ENCODE measurements at places on chromosomes 6 and 20.

DNA sequence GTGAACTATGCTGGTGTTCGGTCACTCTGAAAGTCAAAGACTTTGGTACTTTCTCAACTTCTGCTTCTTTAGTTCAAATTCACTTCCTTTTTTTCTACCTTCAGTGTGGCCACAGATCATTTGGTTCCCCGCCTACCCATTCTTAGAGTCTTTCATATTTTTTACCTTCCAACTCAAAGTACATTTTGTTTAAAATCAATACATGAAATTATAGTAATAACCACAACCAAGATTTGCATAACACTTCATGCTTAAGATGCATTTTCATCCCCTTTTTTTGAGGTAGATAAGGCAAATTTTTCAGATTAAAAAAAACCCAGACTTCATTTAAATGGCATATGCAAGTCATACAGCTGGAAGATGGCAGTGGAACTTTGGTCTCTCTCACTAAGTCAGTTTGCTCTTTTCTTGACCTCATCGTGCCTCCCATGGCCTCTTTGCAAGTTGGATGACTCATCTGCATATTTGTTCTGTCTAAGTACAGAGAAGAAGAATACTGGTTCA is 11.9 kb upstream of the CNR1 start:
- no peak for DNase-seq

DNA sequence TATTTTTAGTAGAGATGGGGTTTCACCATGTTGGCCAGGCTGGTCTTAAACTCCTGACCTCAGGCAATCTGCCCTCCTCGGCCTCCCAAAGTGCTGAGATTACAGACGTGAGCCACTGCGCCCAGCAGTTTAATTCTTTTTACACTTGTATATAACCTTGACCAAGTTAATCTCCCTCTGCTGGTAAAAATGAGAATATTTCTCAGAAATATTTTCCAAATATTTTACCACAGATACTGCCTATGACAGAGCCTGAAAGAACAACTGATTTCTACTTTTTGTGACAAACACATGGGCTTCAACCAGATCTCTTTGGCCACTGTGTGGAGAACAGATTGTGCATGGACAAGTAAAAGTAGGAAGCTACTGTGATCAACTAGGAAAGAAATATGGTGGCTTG is 21.2 kb upstream of the NHSL1 start:
- DNase-seq: no peak

DNA sequence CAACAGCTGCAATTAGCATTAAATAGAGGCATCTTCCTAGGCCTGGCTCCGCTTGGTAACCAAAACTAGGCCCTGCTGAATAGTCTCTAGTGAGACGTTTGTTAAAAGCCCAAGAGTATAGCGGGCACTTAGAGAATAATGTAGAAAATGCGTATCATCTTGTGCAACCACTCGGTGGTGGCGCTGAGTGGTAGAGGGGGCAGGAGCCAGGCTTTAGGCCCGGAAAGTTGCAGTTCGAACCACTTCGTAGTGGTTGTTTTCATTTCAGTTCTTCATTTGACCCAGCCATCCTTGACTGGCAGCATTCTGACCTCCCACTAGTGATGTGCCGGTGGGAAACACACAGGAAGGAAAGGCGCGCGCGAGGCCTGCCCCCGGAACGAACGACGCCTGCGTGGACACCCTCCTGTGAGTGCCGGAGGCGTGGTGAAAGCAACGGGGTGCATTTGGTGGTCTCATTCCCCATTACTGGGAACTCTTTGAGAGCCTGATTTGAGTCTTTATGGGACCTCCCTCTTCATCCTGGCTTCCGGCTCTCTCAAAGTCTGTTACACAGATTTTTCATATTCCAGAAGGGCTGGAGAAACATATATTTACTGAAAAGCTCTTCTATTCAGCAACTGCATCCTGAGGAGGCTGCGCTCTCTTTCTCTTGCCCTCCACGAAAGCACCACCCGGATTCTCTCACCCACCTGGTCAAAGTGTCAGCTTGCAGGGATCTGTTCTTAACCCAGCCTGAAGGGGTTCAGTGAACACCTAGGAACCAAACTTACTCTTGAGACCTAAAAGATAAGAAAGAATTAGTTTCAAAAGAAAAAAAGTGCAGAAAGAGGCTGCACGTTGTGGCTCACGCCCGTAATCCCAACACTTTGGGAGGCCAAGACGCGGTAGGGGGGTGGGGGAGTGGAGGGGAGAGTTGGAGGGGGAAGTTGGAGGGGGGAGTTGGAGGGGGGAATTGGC is 18.2 kb downstream of the GPX5 start:
- DNase-seq: peak; percentile 35

DNA sequence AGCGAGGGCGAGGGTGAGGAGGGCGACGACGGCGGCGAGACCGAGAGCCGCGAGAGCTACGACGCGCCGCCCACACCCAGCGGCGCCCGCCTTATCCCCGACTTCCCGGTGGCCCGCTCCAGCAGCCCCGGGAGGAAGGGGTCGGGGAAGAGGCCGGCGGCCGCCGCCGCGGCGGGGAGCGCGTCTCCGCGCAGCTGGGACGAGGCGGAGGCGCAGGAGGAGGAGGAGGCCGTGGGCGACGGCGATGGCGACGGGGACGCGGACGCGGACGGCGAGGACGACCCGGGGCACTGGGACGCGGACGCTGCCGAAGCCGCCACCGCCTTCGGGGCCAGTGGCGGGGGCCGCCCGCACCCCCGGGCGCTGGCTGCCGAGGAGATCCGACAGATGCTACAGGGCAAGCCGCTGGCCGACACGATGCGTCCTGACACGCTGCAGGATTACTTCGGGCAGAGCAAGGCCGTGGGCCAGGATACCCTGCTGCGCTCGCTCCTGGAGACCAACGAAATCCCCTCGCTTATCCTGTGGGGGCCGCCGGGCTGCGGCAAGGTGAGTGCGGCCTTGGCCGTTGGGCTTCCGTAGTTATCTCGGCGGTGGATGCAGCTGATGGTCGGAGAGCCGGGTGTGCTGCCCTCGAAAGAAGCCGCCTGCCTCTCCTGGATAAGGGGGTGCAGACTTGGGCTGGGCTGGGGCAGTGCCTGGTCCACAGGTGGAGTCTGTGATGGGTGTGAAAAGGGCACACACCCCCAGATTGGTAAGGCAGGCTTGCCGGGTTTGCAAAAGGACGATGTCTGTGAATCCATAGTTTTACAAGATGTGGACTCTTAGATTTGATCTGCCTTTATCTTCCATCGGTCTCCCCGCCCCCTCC is 938 bp downstream of the WRNIP1 start:
- DNase-seq: peak; percentile 48

- DNase-seq: no peak
Observed at GRCh38 chr6:132079286-132079685, 128.1 kb upstream of the CCN2 start.

- peak; percentile 17 for DNase-seq
Observed at GRCh38 chr6:125748406-125749172, 843 bp upstream of the HEY2 start.

DNA sequence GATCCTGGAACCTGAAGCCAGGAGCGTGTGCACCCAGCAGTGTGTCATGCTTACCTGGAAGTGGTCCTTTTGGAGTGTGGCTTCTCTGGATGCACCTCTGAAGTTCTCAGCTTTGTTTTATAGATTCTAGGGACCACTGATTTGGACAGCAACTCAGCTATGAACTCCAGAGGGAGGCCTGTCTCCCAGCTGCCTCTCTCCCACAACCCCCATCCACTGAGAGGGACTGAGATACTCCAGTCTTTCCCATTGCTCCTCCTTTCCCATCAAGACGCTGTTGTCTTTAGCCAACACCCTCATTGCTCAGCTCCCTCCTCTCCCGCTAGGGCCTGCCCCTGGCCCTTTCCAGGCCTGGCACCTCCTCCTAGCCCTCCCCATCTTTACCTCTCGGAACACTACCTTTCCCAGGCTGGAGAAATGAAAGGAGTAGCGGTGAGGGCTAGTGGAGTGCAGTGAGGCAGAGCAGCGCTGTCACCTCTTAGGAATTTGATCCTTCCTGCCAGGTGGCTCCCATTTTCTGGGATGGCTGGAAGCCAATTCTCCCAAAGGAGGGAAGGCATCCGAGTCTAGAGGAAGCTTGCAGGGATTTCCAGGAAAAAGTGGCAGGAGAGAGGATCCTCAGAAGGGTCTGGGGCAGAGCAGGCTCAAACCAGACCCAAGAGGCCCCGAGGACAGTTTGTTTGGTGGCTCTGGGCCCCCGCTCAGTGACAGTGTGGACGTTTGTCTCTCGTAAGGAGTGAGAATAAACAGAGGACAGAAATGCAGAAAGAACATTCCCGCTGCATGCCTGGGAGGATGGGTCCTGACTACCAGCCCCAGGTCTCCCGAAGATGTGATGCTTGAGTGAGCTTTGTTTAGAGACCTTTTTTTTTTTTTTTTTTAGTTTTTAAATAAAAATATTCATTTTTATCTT is at the start of gene LRRN4:
LRRN4 (minus strand) TSS at position 285 of the 913 bp plus-strand sequence. CDS start 1,261 bp downstream, outside the sequence.
- no peak for DNase-seq

Measured in activated CD4-positive, alpha-beta T cell treated with anti-CD3 and anti-CD28 coated beads, Interleukin-2, amount 50 U/mL, for 48 hours (primary cell).